Effector memory CD4-positive, alpha-beta T cell (primary cell): ENCODE measurements at places on chromosomes 5 and 9.

DNA sequence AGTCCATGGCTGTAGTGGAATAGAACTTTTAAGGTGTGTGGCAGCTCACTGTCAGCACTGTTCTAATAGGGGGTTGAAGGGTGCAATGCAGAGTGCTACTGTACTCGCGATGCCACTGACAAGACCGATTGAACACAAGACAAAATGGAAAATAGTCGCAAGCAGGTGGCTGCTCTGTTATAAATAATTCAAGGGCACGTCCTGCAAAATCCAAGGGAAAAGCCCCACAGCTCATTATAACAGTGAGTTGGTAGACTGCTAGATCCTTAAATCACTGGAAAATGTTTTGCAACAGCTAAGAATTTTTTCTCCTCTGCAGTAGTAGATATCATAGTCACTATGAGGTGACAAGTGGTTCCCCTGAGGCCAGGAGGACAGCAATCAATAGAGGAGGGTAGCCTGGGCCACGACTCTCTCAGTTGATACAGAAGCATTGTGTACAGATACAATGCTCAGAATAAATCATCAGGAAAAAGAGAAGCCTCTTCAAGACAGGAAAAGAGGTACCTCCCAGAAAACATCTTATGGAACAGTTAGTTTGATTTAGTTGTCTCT, 926.3 kb downstream of the TLE4 start:
- no peak for DNase-seq

DNA sequence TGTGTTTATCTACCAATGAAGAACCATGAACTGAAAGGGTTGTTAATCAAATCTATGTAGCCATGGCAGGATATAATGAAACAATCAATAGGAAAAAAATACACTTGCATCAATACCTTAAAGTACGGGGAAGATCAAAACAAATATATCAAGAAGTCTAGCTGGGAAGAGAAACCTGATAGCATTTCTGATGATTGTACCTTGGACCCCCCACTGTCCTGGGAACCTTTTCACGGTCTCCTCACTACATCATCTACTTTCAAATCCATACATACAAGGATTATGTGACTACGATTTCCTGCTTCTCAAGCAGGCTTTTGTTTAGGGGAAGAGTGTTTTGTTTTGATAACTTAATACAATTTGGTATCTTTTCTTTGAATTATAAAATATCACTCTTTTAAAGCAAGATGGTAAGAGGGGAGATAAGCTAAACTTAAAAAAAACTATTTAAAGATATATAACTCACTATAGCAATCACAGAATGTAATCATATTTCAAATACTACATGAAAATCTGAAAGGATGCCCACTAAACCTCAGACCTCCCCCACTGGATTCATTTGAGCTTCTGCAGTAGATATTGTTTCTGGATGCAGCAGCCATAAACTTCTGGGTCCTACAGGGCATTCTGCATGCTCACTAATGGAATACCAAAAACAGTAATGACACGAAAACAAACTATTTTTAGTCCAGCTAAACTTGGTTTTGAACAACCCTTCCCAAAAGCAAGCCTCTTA, 8.0 kb downstream of the EBF1 start:
- DNase-seq = no peak

GRCh38 chr5:147372191-147372590, 137.4 kb downstream of the STK32A start:
- no peak for DNase-seq

- DNase-seq = no peak
Observed at GRCh38 chr5:134948911-134949310, 18.8 kb upstream of the CATSPER3 start.

GRCh38 chr9:133369933-133370332, 5.9 kb downstream of the SURF4 start:
- DNase-seq = no peak

- no peak for DNase-seq
Observed at GRCh38 chr5:65640240-65640639, 15.4 kb downstream of the SHLD3 start.

- no peak for DNase-seq
Observed at GRCh38 chr9:134386951-134387831, 60.9 kb downstream of the RXRA start.

DNA sequence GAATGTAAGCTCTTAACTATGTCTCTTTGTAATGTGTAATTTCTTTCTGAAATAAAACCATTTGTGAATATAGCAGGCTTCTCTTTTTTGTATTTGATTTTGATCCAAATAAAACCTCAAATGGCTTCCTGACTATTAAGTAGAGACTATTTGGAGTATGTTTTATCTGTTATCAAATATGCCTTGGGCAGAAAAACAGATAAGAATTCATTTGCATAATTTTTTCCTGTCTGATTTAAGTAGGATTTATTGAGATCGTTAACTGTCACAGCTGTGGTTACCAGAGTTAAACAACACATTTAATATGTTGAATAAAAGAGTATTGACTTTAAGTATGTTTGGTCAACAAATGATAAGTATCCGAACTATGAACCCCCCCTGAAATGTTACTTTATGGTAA, 104.9 kb downstream of the MELK start:
- no peak for DNase-seq

DNA sequence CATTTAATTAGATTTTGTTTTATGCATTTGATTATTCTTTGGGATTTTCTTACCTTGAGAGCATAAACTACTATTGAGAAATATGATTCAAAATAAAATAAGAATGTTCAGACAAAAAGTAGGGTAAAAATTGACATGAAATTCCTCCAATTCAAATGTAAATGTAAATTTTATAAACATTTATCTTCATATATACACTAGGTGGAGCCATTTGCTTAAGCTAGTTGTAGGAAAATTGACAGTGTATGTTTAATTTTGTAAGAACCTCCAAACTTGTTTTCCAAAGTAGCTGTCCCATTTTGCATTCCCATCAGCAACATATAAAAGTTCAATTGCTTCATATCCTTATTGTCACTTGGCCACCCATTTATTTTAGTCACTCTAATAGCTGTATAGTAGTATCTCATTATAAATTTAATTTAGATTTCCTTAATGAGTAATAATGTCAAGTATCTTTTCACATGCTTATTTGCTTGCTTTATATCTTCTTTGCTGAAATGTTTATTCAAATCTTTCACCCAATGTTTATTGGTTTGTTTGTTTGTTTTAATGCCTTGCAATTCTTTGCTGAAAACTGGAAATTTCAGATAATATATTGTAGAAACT, 37.6 kb upstream of the SLCO6A1 start:
- DNase-seq = no peak

DNA sequence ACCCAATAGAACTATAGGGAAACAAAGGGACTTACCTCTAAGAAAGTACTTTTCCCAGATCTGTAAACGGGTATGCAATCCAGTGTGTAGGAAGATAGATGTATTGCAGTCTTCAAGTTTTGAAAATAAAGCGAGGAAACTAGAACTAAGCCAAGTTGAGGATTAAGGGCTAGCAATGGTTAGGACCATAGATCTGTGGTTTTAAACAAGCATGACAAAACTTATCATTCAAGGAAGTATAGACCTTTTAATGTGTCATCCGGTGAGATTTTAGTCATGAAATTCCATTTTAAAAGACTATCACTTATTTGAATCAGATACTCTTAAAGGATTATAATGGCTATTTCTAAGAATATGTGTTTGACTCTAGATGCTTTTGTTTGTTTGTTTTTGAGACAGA, 20.5 kb downstream of the CD274 start:
- DNase-seq = no peak

- no peak for DNase-seq
Observed at GRCh38 chr5:65100911-65101631, 332.3 kb downstream of the CWC27 start.

- DNase-seq = no peak
Observed at GRCh38 chr5:84272771-84273516, 111.7 kb downstream of the EDIL3 start.

DNA sequence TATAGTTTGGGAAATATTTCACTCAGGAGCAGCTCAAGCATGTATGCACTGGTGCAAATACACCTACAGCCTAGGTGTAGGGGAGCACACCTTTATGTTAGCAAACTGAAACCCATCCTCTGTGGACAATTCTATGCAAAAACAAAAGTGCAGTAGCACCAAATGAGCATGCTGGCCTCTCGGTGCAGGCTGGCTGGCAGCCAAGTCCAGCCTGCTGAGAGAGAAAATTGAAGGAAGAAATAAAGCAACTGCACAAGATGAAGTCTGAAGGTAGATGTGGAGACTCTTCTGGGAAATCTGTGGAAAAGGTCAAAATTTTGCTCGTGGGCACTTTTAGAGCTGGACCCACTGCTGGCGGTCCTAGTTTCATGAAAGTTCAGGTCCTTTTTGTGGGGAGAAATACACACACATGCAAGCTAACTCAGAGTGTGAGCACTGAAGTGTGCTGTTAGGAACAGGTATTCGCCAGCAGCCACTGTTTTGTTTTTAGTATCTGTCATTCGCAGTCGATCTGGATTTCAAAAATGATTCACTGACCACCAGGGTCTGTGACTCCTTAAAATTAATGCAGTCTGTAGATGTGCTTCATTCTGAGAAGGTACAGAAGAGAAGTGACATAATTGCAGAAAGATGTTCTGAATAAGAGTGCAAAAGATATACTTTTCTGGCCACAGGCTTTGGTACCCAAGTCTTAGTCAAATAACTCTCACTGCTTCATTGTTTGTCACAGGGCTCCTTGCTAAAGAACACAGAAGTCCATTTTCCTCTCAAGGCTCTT, 281.7 kb downstream of the PARP8 start:
- DNase-seq = no peak

DNA sequence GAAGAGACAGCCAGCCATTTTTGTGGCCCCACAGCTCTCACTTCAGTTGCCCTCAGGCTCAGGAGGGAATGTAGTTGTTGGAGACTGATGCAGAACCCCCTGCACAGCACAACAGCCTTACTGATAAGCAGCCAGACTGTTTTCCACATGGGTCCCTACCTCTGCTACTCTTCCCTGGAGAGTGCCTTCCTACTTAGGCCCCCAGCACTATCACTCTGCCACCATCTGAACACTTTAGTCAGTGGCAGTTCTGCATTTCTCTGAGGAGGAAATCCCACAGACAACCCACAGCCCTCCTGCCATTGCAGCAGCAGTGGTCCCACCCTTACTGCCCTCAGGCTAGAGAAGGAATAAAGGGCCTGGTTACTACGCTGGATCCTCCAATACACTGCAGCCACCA, 61.8 kb upstream of the PTPRD start:
- DNase-seq = no peak

- DNase-seq = no peak
Observed at GRCh38 chr9:134066526-134066912, 1.3 kb downstream of the BRD3 start.

- no peak for DNase-seq
Observed at GRCh38 chr9:135526730-135527571, 5.7 kb downstream of the LCN1 start.

GRCh38 chr5:159782197-159782994, 133.9 kb upstream of the ADRA1B start:
- no peak for DNase-seq

GRCh38 chr9:113775749-113776148, 100.4 kb upstream of the ZNF618 start:
- no peak for DNase-seq

DNA sequence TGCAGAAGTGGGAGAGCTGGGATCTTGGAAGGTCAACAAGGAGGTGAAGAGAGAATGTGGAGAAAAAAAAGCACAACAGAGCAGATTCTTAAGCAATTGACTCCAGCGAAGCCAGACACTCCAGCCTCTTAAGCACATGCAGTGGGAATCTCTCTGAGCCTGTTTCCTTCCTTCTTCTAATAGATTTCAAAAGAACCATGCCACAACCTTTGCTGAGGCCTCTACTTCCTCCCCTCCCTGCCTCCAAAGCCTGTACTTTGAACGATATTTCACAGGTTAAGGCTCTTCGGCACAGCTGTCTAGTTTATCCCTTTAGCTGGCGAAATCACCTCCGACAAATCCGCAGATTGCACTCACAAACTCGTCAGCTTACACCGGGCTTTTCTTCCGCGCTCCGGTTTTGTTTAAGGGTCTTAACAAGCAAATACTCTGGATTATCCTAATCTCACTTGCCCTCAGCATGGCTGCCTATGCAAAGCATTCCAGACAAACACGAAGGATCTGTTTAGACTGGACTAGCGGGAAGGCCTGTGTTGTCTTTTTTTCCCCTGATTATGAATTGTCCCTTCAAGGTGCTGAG, 211.6 kb upstream of the PANK3 start:
- no peak for DNase-seq

GRCh38 chr5:143469125-143469524, 65.6 kb upstream of the NR3C1 start:
- DNase-seq = no peak

GRCh38 chr5:65539827-65540226, 23.1 kb downstream of the CENPK start:
- no peak for DNase-seq

DNA sequence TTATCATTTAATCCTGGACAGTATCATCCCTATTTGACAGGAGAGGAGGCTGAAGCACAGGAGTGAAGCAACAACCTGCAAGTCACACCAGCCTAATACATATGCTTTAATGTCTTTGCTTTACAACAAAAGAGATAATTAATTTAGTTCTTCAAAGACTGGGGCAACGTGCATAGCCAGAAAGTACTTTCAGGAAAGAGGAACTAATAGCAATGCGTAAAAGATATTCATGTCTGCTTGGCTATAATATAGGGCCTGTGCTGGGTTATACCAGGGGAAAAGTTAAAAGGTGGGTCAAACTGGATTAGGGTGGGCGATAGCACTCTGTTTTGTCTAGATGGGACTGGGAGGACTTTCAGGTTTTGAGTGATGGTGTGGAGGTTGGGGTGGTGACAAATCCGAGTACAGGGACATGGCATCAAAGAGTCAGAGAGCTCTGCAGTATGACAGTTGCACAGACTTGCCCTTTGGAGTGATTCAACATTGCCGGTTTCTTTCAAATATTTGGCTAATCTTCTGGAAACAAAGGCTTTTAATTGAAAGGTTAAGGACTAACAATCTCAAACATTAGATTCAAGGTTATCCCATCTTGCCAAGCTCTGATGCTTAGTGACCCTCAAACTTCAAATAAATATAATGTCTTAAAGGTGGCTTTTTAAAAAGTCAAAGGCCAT, 11.9 kb downstream of the DAB2 start:
- DNase-seq = no peak

GRCh38 chr5:169153405-169153804, 147.5 kb downstream of the SLIT3 start:
- no peak for DNase-seq

DNA sequence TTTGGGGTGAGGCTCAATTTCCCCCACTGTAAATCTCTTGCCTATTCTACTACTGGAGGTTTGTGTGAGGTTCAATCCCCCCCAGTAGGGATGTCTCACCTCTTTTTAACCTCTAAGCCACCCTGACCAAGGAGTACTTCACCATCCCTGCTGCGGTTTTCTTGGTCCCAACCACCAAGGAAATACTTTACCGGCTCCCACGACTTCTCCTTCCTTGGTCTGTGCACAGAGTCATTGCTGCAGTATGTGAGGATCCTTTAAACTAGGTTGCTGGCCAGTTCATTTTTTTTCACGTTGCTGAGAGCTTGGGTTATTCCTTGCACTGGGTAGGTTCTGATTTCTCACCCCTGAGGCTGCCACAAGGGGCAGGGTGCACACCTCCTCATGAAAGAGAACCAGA, 22.5 kb upstream of the HMGCS1 start:
- no peak for DNase-seq

- DNase-seq = no peak
Observed at GRCh38 chr5:67047160-67047559, 149.4 kb downstream of the CD180 start.
